ENCODE measurements at places on chromosomes 5 and 9.

DNA sequence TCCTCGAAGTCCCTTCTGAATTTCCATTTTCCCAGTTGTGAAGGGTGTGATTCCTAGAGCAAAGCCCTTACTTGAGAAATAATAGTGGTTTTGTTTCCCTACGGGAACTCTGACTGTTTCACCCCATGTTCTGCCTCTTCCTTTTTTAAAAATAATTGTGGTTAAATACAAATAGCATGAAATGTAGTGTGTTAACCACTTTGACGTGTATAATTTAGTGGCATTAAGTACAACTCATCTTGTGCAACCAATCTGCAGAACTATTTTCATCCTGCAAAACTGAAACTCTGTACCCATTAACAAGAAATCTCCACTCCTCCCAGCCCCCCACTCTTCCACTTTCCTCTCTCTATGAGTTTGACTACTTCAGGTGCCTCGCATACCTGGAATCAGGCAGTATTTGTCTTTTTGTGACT, 35.6 kb upstream of the HAND1 start:
- DNase-seq = no peak

- no peak for DNase-seq
Observed at GRCh38 chr5:116872986-116873385, 298.4 kb upstream of the SEMA6A start.

DNA sequence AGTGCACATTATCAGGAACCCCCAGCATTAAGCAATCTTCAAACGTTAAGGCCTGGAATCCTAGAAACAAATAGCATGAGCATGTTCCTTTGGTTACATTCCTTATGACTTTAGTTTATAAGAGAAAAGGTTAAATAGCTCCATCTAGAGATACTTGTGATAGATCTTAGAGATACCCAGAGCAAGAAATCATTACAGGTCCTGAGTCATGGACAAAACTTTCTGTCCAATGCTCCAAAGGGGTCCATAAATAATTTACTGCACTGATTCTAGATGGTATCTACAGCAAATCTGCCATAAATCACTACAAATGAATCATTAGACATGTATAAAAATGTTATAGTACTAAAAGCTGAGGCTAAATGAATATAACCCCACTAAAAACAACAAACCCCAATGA, 139.6 kb downstream of the HTR1A start:
- DNase-seq = no peak

DNA sequence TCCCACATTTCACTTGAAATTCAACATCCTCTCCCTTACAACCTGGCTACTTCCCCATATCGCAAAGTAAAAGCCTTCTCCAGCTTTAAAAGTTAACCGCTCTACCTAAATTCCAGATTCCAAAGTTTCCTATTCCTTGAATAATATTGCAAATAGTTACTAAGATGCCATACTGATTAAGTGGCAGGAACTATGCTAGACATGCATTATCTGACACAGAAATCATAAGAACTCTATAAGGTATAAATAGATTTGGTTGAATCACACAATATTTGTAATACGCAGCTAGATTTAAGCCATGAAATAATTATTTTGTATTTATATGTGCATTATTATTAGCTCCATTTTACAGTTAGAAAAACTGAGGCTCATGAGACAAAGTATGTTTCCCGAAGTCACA, 92.8 kb downstream of the NFIB start:
- DNase-seq = no peak

DNA sequence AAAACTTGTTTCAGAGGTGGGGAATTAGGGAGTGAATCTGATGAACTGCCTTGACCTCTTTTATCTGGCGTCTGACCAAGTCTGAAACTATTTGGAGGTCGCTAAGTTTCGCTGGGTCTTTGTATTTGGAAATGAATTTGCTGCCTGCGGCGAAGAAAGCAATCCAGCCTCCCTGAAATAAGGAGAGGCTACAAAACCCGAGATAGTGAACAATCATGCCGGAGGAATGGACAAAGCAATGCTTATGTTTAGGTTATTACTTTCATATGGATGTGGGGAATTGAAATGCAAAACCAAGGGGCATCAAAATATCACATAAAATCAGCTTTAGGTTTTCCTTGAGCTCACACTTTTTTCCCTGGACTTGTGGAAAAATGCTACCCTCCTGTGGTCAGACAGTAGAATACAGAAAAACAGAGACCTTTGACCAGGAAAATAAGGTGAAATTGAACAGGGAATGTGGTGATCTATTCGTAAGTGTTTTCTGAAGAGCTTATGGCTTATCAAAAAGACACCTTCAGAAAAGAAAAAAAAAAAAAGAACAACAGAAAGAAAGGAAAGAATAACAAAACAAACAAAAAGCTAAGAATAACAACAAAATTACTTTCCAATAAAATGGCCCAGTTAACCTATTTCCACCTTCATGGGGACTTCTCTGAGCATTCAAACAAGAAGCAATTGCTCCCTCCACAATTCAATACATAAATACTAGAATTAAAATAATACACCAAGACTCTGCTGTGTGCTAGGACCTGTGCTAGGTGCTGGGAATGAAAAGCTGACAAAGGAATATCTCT, 68.6 kb upstream of the DPYSL3 start:
- no peak for DNase-seq

GRCh38 chr5:115873392-115873791, 31.7 kb downstream of the AP3S1 start:
- DNase-seq = no peak

DNA sequence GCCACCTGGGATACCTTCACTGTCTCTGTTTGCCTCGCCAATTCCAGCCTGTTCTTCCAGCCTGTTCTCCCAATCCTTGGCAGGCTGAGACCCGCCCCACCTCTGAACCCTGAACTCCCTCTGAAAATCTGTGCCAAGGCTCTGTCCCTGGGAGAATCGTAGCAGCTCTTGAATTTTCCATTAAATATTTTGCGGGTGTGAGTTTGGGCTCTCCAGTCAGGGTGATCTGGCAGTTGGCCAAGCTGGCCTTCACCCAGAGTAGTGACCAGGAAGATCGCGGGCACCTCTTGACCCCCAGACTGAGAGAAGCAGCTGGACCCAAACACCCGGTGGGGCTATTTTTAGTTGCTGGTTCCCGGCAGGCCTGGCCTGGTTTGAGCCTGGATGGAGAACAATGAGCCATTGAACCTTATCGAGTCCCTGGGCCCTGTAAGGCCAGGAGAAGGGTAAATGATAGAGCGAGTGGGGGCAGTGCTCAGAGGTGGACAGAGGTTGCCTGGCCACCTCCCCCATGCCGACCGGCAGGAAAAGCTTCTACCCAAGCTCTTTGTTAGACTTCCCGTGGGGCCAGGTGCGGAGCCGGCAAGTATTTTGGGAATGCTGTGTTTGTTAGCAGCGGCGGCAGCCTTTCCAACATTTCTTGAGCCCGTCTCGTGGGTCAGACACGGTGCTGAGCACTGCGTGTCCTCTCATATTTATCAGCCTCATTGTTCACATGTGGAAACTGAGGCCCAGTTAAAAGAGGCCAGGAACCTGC, 146.2 kb downstream of the RGS3 start:
- DNase-seq = no peak

DNA sequence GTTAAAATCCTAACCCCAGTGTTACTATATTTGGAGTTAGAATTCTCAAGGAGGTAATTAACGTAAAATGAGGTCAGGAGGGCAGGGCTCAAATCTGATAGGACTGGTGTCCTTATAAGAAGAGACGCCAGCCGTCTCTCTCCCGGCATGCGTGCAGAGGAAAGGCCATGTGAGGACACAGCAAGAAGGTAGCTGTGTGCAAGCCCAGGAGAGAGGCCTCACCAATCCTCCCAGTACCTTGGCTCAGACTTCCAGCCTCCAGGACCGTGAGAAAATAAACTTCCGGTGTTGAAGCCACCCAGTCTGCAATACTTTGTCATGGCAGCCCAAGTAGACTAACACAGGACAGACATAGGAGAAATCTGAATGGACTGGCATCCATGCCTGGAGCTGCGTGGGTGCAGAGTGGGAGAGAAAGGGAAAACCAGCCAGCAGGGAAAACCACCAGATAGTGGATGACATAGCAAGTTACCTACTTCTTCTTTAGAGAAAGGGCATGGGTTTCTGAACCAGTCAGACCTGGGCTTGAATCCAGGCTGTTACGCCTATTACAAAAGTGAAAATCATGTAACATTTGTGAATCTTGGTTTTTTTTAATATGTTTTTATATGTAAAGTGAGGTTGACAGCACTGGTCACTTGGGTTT, 89.2 kb downstream of the FSTL4 start:
- no peak for DNase-seq

DNA sequence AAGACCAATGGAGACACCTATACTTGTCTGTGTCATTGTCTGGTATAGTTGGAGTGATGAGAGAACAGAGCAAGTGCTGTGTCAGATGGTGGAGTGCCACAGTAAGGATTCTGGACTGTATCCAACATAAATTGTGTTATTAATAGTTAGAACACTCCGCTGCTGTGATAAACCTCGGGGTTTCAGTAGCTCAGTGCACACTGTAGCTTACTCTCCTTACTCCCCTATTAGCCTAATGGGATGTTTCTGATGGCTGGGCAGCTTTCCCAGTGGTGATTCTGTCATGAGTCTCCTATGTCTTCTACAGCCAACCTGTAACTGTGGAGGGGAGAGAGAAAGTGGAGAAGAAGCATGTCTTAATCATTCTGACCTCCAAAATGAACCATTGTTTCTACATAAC, 127.6 kb upstream of the PTCH1 start:
- DNase-seq = no peak

- no peak for DNase-seq
Observed at GRCh38 chr9:77710316-77710715, 62.2 kb upstream of the GNA14 start.

- no peak for DNase-seq
Observed at GRCh38 chr5:140235791-140236551, 61.0 kb downstream of the CYSTM1 start.

DNA sequence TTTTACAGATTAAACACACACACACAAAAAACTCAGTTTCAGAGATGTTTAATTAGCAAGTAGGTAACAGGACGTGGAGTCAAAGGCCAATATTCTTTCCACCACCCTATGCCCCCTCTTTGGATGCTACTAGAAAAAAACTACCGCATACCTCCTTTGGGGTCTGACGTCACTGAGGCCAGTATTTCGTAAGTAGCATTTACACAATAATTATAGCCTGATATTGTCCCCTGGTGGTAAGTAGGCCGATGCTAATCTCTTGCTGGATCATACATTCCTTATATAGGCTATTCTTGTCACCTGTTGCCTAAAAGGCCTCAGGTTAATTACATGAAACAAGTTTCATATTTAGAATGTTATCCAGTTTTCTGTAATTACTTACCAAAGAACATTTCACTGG, 21.0 kb upstream of the SMARCA2 start:
- no peak for DNase-seq

GRCh38 chr9:130994135-130995085, 14.6 kb upstream of the LAMC3 start:
- DNase-seq = no peak

- no peak for DNase-seq
Observed at GRCh38 chr9:35727676-35728040, 4.3 kb downstream of the TLN1 start.

- no peak for DNase-seq
Observed at GRCh38 chr9:121288673-121289025, 20.7 kb downstream of the GSN start.

GRCh38 chr5:127056896-127057295, 16.4 kb downstream of the C5orf63 start:
- no peak for DNase-seq

DNA sequence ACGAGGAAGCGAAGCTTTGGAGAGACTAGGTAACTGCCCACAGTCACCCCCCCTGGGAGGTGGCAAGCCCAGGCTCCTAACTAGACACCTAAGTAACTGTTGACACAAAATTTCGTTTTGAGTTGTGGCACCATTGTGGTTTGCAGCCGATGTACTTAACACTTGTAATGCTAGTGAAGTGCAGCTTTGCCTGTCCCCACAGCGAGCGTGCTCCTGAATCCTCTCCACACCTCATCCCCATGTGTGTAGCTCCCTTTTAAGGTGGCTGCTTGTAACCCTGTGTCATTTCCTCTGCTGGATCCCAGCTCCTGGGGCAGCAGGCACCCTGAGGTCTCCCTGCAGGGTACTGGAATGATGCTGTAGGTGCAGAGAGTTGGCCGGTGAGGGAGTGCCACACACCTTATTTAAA, 114.9 kb downstream of the TRIO start:
- DNase-seq = peak; percentile 49

DNA sequence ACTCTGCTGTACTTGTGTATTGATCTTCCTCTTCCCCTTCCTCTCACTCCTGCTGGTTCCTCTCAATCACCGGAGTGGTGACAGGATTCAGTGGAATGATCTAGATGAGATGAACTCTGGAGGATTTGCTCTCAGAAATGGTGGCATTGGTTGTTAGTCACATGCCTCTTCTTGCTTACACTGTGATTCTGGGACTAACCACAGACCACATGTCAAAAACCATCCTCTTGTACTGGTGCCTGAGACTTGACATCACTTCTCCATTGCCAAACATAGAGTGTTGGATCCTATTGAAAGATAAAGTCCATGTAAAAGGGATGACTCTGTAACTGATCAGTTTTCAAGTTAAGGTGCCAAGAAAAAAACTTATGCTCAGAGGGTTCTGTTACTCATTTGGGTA, 506.5 kb downstream of the DMAC1 start:
- no peak for DNase-seq

DNA sequence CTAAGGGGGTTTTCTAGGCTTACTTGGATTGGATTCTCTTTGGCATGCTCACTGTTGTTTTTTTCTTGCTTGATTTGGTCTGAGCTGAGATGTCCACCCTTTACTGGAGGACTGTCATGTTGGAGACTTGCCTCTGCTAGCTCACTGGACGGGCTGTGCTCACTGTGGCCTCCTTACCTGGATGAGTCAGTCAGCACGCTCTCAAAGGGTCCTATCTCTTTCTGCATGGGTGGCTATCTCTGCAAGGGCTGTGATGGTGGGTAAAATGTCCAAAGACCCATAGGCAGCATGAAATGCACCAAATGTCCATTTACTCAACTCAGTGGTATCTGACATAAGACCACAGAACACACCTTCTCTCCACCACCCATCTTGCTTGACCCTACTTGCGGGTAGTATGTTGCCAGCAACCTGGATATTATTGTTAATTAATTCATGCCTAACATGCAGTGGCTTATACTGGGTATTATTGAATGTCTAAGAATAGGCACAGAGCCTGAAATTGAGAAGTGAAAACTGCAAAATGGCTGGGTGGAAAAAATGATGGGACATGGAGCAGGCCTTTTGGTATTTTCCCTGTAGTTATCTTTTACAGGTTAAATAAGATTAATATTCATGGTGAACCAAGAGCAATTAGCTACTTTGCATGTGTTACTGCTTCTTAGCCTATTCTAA, 68.9 kb upstream of the TLE1 start:
- DNase-seq = no peak

DNA sequence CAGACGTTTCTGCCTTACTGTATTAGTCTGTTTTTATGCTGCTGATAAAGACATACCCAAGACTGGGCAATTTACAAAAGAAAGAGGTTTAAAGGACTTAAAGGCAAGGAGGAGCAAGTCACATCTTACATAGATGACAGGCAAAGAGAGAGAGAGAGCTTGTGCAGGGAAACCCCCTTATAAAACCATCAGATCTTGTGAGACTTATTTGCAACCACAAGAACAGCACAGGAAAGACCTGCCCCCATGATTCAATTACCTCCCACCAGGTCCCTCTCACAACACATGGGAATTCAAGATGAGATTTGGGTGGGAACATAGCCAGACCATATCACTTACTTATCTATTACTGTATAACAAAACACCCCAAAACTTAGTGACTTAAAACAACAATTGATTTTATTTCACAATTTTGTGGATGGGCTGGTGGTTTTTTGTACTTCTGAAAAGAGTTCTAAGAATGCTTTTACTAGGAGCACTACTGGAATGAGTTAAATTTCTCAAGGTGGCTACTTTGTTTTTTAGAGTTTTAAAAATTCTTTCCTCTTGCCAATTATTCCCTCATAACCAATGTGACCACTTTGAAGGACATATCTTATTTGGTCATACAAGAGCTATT, 10.3 kb downstream of the RUSC2 start:
- DNase-seq = no peak

Data from GM13976 (cell line).